ENCODE measurements at places on chromosomes 7 and 10.

DNA sequence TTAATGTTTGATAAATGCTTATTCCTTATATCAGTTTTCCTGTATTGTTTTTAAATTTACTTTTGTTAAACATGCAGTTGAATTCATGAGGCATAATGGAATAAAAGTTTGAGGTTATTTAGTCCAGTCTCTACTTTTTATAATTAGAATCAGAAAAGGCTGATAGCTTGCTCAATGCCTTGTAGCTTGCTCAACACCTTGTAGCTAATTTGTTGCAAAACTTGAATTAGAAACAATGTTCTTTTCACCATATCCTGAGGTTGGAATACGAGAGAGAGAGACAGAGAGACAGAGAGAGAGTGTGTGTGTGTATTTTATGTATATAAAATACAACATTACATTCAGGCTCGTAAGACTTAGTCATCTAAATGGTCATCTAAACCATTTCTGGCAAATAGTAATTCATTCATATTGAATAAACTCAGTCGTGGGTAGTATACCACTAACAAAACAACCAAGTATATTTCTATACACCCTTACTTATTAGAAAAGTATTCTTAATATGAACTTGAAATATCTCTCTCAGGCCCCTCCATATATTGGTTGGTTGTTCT is 243.5 kb downstream of the ADK start:
- no peak for DNase-seq

- DNase-seq = no peak
These were observed 470.8 kb upstream of the KCND2 start for GRCh38 chr7:119802147-119802546.

- no peak for DNase-seq
These were observed 52.0 kb downstream of the GDI2 start for GRCh38 chr10:5761220-5761619.

DNA sequence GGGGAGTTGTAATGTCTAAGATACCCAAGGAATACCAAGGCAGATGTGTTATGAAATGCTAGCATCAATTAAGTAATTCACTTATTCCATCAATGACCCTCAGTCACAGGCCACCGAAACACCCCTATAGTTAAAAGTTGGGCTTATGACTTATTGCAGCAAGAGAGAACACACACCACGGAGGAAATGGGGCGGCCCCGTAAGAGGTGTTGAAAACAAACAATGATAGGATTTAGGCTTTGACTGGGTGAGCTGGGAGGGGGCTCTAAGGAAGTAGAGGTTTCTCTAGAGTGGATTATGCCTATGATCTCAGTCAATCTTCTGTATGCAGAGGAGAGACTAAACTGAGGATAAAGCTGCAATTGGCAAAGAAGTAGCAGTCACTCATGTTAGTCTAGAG is 45.4 kb upstream of the PRKCQ start:
- DNase-seq = no peak

DNA sequence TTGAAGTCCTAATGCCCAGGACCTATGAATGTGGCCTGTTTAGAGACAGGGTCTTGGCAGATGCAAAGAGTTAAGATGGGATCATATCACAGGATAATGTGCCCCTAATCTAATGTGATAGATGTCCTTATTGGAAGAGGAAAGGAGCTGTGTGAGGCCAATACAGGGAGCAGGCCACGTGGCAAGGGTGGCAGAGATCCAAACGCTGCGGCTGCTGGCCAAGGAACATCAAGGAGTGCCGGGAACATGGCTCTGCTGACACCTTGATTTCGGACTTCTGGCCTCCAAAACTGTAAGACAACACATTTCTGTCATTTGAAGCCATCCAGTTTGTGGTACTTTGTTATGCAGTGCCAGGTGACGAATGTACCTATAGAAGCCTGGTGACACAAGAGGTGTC is 37.7 kb upstream of the EZH2 start:
- no peak for DNase-seq

- no peak for DNase-seq
These were observed 65.9 kb downstream of the BBS9 start for GRCh38 chr7:33195264-33195663.

GRCh38 chr10:34102237-34102673 is 712.8 kb downstream of the PARD3 start:
- DNase-seq = no peak

GRCh38 chr7:20317413-20317812 is 13.3 kb upstream of the ITGB8 start:
- no peak for DNase-seq

DNA sequence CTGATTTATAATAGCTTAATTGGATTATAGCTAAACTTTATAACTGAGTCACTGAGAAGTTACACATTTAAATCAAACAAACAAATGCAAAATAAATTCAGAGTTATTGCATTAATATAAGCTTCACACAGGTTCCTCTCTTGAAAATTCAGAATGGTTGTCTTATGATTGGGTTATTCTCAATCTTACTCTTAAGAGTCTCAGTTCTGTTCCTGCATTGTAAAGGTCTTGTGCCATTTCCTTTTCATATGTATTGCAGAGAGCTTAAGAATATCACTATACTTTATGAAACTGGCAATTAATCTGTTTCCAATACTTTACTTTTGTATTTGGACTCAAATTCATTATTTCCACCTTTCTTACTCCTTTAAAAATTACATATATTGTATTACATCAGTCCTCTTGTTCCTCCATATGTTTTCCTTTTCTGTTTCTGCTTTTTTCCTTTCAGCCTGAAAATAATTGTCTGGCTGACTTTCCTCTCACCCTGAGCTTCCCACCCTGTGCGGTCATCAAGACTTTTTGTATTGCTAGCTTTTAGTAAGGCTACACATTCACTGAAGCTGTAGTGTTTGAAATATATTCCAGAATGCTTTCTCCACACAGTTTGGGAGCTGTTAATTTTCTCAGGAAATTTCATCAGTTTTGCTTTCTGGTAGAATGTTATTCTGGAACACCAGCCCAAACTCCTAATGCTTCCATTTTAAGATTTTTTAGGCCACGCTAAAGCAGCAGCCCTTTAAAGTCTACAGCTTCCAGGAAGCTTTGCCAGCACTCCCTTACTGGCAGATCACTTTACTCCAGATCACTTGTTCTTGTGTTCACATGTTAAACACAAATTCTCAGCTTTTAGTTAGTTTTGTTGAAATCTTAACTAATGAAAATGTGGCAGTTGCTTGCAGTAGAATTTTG is 139.4 kb downstream of the KCND2 start:
- no peak for DNase-seq

GRCh38 chr10:80487791-80488538 is 33.9 kb downstream of the TSPAN14 start:
- peak; percentile 56 for DNase-seq

DNA sequence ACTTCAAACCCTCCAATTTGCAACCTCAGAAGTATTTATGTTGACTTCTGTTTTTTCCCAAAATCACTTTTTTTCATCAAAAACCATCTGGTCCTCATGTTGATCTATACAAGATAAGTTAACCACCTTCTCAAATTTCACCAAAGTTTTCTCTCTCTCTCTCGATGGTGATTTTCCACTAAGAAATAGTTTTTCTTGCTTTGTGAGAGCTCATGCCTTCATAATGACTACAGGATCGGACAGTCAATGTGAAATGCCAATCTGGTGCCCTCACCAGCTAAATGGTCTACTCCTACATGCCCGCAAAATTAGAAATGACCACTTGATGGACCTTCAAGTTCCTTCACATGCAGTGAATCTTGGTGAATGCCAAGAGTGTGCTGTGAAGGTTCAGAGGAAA is 40.4 kb downstream of the CNNM1 start:
- no peak for DNase-seq

- no peak for DNase-seq
These were observed 312.1 kb upstream of the MEOX2 start for GRCh38 chr7:15998617-15999016.

DNA sequence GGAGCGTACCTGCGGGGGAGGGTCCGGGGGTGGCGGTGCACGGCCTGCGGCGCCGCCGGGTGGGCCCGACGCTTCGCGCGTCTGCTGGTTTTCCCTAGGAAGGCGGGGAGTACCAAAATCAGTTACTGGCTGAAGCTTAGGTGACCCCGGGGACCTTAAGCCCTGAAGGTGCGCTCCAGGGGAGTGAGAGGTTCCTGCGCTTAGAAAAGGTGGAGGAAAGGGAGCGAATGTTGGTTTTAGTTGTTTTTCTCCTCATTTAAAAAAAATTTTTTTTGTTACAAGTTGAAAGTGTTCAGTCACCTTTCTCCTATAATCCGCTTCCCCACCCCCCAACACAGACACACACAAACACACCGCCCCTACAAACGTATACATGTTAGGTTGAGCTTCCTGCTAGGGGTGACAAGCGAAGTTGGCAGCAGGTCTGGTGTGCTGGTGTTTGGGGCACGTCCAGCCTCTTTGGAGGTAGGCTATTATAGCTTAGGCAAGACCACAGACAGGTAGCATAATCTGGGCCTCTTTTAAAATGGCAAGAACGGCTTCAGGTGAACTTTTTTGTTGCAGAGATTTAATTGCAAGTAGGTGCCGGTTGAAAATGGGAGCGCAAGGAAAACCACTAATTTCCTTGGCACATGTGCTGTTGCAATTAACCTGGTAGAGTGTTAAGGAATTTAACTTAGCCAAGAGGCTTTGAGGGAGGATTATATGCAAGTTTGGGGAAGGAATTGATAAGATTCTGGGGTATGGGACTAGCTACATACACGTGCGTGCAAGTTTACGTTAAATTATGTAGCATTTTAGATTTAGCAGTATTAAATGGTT is 945 bp downstream of the ADD3 start:
- DNase-seq = peak; percentile 17

GRCh38 chr7:44583146-44583865 is 1.3 kb upstream of the TMED4 start:
- DNase-seq = no peak

DNA sequence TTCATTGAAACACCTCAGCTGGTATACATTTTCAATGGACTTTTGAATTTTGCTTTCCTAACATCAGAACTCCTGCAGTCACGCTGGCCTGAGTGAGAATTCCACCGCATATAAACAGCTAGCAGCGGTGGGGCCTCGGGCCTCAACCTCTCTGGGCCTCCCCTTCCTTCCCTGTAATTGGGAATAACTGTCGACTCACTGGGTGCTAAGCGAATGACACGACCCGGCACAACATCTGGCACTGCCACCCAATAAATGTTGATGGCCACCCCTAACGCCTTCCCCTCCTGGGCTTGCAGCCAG is 670 bp downstream of the RCC1L start:
- no peak for DNase-seq

- no peak for DNase-seq
These were observed 201.3 kb downstream of the MAD1L1 start for GRCh38 chr7:2031451-2031845.

DNA sequence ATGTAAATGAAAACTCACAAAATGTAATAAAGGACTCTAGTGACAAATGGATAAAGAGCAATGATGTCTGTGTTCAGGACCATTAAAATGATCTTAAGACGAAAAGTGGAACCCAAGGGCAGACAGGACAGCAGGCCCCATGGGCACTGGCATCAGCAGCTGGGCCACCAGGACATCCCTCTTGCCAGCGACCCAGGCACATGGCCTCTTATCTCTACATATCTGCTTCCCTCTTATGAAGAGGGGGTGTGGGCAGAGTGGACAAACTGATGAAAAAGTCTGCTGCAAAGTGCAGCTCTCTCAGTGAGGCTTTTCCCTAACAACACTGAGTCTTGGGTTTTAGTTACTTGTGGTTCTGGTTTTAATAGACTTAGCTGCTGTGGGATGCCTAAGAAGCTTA is 44.8 kb upstream of the ANKRD1 start:
- DNase-seq = no peak

GRCh38 chr10:108427146-108427545 is 1262.6 kb upstream of the SORCS1 start:
- DNase-seq = no peak

DNA sequence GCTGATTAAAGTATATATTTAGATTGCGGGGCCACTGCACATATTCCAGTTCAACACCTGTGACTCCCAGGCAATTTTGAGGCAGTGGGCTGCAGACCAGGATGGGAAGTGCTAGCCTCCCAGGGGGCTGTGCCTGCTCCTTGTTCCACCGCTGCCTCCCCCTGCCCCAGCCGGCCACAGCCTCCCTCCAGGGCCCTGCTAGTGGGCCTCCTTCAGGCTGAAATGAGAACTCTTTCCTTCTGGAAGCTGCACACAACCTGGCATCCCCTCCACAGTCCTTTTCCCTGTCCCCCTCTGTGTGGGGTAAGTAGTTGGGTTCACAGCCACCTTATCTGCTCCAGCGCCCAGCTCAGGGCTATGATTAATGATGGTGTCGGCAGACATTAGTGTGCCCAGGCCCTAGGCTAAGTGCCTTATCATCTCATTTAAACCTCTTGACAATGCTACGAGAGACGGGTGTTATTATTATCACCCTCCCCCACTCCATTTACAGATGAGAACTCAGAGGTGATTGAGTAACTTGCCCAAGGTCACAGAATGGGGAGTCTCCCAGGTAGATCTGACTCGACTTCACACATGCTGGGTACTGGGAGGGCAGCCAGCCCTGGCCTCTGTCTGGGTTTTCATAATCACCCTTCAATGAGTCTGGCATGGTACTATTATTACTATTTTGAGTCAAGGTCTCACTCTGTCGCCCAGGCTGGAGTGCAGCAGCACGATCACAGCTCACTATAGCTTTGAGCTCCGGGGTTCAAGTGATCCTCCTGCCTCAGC is 10.8 kb upstream of the SFRP5 start:
- DNase-seq = no peak

- no peak for DNase-seq
These were observed 144.2 kb upstream of the RNF32 start for GRCh38 chr7:156496363-156496769.

- no peak for DNase-seq
These were observed 209.1 kb downstream of the PHF14 start for GRCh38 chr7:11182736-11183135.

DNA sequence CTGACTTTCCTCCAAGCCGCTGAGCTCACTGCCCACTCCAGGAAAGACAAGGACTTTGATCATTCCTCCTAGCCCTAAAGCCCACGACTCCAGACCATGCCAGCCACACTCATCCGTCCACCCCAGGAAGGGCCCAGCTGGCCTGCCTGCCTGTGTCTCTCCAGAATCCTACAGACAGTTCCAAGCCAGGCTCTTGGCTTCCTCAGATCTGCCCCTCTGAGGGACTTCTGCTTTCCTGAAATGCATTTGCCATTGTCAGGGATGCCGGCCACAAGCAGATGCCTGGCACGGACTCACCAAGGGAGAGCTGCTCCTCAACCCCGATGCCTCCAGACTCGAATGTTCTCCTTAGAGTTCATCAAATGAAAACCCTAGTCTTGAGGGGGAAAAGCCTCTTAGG is 155.8 kb downstream of the OAT start:
- DNase-seq = no peak

DNA sequence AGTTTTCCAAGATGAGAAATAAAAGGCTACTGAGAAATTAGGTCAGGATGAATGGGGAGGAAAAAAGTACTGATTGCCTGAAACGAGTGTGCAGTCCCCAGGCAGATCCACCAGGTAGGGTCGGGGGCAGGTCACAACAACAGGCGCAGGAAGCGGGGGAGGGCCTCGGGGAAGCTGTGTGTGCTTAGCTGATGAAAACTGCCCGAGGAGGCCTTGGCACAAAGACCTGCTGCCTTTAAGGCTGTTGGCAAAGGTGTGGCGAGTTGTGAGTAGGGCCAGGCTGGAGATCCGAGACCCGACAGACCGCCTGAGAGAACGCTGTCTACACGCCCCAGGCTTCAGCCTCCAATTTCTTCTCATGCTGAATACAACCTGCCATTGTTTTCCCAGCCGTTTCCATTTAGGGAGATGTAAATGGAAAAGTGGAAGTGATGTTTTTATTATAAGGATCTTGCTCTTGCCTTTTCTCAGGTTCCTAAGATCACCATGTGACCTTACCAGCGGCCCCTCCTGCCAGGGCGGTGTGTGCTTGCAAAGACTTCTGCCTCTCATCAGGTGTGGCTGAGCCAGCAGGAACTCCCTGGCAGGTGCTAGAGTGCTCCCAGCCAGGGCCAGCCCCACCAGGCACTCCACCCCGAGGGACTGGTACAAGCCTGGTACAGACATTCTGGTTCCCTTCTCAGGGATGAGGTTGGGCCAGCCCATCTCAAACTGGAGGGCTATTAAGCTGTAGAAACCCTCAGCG is 60.8 kb downstream of the DLG5 start:
- no peak for DNase-seq

Measured in T-helper 2 cell treated with Interferon-gamma antibody and Interleukin-4, amounts not matched to agents 5 μg/mL and 100 μg/mL, for 36 hours (primary cell).